ENCODE measurements at places on chromosomes 5 and 9.

GRCh38 chr9:20564650-20565049 lies 57.6 kb downstream of the MLLT3 start:
- no peak for DNase-seq

DNA sequence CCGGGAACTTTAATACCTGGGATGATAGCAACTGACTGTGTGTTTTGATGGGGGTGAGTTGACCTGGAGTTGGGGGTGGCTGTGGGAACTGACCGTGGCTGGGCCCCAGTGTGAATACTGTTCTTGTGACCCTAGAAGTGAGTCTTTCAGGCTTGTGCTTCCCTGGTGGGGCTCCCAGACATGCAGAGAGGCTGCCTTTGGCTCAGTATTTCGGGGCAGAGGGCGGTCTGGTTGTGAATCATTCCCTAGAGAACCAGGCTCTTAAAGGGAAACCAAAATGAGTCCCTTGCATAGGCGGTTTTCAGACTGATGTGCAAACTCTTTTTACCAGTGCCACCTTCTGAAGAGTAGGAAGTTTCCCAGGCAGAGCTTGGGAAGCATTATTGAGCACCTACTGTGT lies 132.1 kb downstream of the MACROH2A1 start:
- no peak for DNase-seq

GRCh38 chr5:153555420-153556114 lies 65.1 kb downstream of the GRIA1 start:
- no peak for DNase-seq

DNA sequence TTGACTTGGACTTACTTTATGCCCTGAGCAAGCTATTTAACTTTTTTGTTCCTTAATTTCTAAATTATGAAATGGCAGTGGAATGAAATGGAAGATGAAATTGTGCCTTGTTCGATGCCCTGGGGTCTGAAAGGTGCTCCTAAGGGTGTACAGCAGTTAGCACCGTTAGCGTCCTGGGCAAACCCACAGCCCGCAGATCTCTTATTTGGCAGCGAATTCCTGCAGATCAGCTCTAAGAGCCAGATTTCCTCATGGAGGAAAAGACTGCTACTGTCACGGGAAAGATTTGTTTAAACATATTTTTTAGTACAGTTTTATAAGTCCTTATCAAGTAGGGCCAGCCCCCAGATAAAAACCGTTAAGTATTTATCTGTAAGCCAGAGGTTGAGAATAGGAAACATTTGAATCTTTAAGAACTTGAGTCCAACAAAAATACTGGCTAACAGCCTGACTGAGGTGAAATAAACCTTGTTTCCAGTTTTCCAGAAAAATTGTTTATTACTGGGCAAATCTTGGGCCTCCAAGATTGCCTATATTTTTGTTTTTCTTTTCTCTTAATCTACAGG lies 216.5 kb upstream of the DMRT1 start:
- DNase-seq: no peak

- DNase-seq: no peak
These were observed 192.4 kb downstream of the HSPA4 start for GRCh38 chr5:133244242-133244641.

DNA sequence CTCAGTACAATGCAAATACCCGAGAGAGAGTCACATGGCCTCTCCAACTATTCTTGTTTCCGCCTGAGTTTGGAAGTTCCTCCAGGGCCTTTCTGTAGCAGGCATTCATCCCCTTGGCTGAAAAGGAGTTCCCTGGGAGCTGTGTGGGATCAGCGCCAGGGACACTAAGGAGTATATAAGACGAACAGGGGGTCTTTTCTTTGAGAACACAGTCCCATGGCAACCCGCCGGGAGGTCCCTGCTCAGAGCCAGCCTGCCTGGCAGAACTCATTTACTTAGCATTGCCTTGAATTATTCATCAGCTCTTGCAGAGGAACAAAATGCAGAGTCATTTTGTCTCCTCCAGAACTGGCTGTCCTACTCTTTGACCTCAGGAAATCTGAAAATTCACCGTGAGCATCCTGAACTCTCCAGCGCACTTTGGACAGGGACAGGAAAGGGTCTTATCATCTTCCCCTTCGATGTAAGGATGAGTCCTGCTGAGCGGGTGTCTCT lies 120.4 kb upstream of the OSMR start:
- DNase-seq: peak; percentile 36

DNA sequence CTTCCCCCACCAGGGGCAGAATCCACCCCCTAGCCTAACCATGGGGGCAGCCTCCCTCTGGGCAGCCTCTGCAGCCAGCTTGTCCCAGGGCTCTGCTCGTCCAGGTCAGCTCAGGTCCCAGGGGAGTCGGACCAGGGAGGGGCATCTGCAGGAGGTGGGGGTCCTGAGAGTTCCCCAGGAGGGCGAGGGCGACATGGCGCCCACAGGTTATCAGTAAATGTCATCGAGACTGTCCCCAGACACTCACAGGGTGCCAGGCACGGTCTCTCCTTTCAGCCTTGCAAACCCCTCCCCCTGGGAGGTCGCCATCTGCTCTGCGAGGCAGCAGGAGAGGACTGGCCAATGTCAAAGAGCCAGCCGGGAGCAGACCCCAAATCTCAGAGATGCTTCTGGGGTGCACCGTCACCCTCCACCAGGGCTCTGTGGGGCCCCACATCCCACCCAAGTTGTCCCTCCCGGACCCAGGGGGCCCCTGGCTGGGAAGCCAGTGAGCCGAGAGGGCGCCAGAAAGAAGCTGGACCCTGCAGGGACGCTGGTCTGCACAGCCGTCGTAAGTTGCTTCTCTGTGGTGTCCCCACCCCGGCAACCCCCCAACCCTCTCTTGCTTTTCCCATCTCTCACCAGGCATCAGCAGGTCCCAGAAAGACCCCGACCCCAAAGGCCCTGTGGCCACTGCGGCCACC lies 69.3 kb downstream of the NTNG2 start:
- no peak for DNase-seq

DNA sequence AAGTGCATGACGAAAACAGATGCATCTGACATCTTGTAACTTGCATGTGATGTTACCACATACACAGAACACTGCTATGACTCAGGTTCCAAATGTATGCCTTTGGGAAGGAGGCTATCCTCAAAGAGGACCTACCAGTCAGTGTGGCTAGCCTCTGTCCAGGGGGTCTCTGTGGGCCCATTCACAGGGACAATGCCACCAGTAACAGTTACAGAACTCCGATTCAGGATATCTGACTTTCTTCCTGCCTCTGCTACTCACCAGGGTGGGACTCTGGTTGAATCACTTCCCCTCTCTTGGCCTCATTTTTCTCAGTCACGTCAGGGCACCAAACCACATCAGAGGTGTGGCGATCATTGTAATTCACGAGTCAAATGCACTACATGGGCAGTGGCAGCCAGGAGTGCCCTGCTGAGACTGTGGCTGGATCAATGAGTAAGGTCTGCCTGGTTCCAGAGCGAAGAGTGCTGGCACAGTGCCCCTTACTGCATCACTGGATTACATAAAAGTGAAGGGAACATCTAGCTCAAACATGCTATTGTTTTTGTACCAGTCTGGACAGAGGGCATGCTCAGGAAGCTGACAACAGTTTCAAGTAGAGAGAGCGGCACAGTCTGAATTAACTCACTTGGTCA lies 13.2 kb downstream of the ATOX1 start:
- DNase-seq: no peak

GRCh38 chr5:139061856-139062255 lies 136.3 kb downstream of the SIL1 start:
- DNase-seq: no peak

DNA sequence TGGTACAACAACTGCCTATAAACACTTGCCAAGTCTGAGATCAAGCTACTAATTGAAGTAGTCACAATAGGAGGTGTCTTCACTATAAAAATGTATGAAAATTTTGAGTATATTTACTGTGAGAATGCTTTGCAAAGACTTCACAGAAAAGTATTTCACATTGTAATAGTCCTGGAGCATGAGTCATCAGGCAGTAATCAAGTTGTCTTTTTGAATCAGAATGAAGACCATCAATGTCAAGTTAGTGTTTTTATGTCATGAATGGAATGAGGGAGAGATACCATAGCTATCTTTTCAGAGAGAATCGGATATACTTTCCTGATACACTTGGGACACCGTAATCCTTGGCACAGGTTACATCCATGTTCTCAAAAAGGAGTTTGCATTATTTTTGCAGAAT lies 466.9 kb upstream of the ARRDC3 start:
- no peak for DNase-seq

- no peak for DNase-seq
These were observed 12.0 kb downstream of the UIMC1 start for GRCh38 chr5:176994460-176995121.

DNA sequence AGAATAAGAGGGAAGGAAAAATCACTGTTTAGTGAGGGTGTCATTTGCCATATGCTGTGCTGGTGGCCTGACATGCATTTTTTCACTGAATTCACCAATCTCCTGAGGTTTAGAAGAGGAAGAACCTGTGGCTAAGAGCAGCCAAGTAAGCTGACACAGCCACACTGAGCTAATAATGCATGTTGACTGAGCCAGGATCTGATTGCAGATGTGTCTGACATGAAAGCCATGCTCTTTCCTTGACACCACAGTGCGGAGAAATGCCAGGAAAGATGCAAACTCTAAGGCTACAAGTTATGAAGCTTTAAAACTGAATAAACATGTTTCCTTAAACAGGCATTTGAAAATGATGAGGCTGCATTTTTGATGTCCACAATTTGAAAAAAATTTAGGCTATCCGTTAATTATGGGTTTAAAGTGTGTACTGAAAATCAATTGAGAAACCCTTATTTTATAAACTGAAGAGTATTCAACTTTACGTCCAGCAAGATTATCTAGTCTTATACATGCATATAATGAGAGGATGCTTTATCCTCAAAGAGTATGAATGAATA lies 208.6 kb downstream of the FBN2 start:
- no peak for DNase-seq

- DNase-seq: no peak
These were observed at the start of gene AGPAT2 for GRCh38 chr9:136686794-136687711. Gene AGPAT2, minus strand, starts transcription at chr9:136687457. Its CDS starts 100 bp downstream, at chr9:136687357.

- peak; percentile 88 for DNase-seq
These were observed 70.4 kb downstream of the RALGPS1 start for GRCh38 chr9:126984969-126985368.

- DNase-seq: no peak
These were observed 16.8 kb downstream of the KLF4 start for GRCh38 chr9:107472581-107473340.

GRCh38 chr9:134393582-134394280 lies 67.5 kb downstream of the RXRA start:
- DNase-seq: no peak

- DNase-seq: peak; percentile 8
These were observed 229.2 kb upstream of the MAP3K1 start for GRCh38 chr5:56585999-56586691.

- DNase-seq: no peak
These were observed 3.4 kb upstream of the PTGDS start for GRCh38 chr9:136973618-136974617.

DNA sequence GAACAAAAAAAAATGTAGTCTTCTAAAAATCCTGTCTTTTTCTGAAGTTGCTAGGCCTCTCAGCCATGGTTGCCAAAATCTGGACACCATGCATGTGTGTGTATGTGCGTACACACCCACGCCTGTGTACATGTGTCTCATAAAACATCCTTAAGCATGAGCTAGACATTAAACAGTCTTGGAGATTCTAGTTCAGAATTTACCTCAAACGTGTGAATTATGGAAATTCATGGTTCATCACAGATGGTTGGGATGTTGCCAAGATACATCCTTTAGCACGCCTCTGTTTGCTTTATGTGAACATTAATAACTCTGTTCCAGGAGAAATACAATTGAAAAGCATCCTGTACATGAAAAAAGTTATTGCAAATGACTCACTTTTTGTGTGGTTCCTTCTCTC lies 53.0 kb downstream of the F2RL2 start:
- no peak for DNase-seq

GRCh38 chr9:105055917-105056316 lies 128.0 kb upstream of the ABCA1 start:
- no peak for DNase-seq

GRCh38 chr5:109408991-109409843 lies 557 bp downstream of the PJA2 start:
- peak; percentile 75 for DNase-seq

DNA sequence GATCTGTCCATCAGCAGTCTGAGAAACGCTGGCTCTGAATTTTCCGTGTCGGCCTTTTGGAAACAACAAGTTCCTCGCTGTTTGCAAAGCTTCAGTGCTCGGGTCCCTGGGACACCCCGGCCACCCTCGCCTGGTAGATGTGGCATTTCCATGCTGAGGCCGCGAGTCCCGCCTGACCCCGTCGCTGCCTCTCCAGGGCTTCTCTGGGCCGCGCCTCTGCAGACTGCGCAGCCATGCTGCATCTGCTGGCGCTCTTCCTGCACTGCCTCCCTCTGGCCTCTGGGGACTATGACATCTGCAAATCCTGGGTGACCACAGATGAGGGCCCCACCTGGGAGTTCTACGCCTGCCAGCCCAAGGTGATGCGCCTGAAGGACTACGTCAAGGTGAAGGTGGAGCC lies 4.7 kb downstream of the NTNG2 start:
- peak; percentile 39 for DNase-seq

GRCh38 chr9:7165331-7165975 lies 407.7 kb downstream of the KDM4C start:
- no peak for DNase-seq

- no peak for DNase-seq
These were observed 41.1 kb upstream of the DAP start for GRCh38 chr5:10801931-10802666.

- no peak for DNase-seq
These were observed 502.0 kb downstream of the BNC2 start for GRCh38 chr9:16368237-16369087.

- no peak for DNase-seq
These were observed 33.8 kb upstream of the OTULIN start for GRCh38 chr5:14630671-14631070.

- DNase-seq: peak; percentile 62
These were observed 867.7 kb downstream of the NR2F1-AS1 start for GRCh38 chr5:92713335-92713743.

- DNase-seq: peak; percentile 5
These were observed 5.4 kb downstream of the SRFBP1 start for GRCh38 chr5:121967187-121967586.

DNA sequence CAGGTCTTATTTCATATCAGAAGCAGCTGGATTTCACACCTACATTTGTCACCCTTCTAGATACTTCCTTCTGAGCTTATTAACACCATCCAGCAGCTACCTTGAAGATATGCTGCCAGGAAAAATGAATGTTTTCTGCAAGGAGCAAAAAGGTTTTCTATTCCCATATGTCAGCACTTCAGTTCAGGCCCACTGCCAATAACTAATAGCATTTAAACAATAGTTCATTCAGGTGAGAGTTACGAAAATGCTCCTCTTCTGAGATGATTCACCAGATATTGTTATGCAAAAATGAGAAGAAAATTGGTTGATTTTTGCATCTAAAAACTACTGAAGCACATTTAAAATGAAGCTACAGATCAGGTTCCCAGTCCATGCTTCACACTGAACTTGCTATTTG lies 56.4 kb upstream of the ISL1 start:
- peak; percentile 17 for DNase-seq

Measured in cerebellar cortex (tissue), 1 donor.